ENCODE measurements at places on chromosomes 13 and 19. TPM values are rescaled to one million over a fixed set of nuclear protein-coding genes. Genes with fewer than 3 reads are reported as not detected.

The OR7D2 gene
- not detected for total RNA-seq

The GNG7 gene
- 2.2 TPM for total RNA-seq

GRCh38 chr13:18962168-18962734 is 219.4 kb downstream of the TUBA3C start:
- no peak overlapping the region for H3K4me3 ChIP-seq
- no peak for DNase-seq
- no peaks in the 10 kb centered on the region for H3K36me3 ChIP-seq

- no peak overlapping the region for H3K4me3 ChIP-seq
- H3K27me3 ChIP-seq: peaks cover 29% of the 10 kb centered on the region
- no peak for DNase-seq
- H3K27ac ChIP-seq: no peak overlapping the region
- H3K4me1 ChIP-seq: no peaks in the 10 kb centered on the region
Measured at GRCh38 chr19:15701757-15702533, 25.9 kb upstream of the OR10H2 start.

DNA sequence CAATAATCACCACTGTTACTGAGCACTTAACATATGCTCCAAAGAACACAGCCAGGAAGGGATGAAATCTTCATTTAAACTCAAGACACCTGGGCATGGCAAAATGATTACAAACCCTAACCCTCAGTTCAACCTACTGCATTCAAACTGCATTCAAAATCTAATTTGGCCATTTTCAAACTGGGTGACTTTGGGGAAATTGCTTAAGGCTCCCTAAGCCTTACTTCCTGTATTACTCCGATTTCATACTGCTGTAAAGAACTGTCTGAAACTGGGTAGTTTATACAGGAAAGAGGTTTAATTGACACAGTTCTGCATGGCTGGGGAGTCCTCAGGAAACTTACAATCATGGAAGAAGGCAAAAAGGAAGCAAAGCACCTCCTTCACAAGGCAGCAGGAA is 50.4 kb downstream of the CBY2 start:
- no peaks in the 10 kb centered on the region for H3K4me1 ChIP-seq
- no peaks in the 10 kb centered on the region for H3K36me3 ChIP-seq
- H3K27me3 ChIP-seq: peaks cover 6% of the 10 kb centered on the region

DNA sequence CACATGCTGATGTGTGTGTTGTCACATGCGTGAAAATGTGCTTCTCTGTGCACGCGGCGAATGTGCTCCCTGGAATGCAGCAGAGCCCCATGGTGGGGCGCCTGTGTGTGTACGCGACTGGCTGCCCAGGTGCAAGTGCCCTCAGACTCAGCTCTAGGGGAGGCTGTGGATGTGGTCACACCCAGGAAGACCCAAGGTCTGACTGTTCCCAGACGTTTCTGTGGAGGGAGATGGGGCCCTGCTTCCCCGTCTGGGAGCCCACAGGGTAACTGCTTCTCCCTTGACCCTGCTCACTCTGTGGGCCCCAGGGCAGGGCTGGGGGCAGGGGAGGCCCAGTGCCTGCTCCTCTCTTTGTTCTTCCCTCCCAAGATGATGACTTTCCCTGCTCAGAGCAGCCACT is 7.9 kb upstream of the UQCR11 start:
- no peaks in the 10 kb centered on the region for H3K27me3 ChIP-seq
- H3K36me3 ChIP-seq: peaks cover 23% of the 10 kb centered on the region
- no peak for DNase-seq
- peaks cover 30% of the 10 kb centered on the region for H3K4me1 ChIP-seq
- H3K4me3 ChIP-seq: no peak overlapping the region
- peak overlapping the region; percentile 16 for H3K27ac ChIP-seq

GRCh38 chr19:41436674-41436951 is 3.1 kb downstream of the DMAC2 start:
- no peaks in the 10 kb centered on the region for H3K27me3 ChIP-seq
- H3K4me1 ChIP-seq: peaks cover 18% of the 10 kb centered on the region
- H3K4me3 ChIP-seq: no peak overlapping the region
